ENCODE measurements at places on chromosomes 13 and 19. TPM values are rescaled to one million over a fixed set of nuclear protein-coding genes. Genes with fewer than 3 reads are reported as not detected.

Gene UPF1
- 62.8 TPM for total RNA-seq

Gene DOCK9
- 13.2 TPM for total RNA-seq

Gene ATP4B
- total RNA-seq, result not detected

Gene ZNF71
- 8.3 TPM for total RNA-seq

Gene IL11
- total RNA-seq, result 0.23 TPM

Gene ZNF253
- 1.1 TPM for total RNA-seq

Gene NCR1
- total RNA-seq, result not detected

Gene KRTDAP
- total RNA-seq, result not detected

Gene FFAR3
- not detected for total RNA-seq

Gene CYP2S1
- not detected for total RNA-seq

Gene KCTD12
- 67.5 TPM for total RNA-seq

Gene KLK4
- total RNA-seq, result not detected

Gene COMP
- total RNA-seq, result 2.0 TPM

Gene NCCRP1
- total RNA-seq, result not detected

All from smooth muscle cell of the coronary artery (primary cell).